ENCODE measurements at places on chromosomes 2 and 18.

DNA sequence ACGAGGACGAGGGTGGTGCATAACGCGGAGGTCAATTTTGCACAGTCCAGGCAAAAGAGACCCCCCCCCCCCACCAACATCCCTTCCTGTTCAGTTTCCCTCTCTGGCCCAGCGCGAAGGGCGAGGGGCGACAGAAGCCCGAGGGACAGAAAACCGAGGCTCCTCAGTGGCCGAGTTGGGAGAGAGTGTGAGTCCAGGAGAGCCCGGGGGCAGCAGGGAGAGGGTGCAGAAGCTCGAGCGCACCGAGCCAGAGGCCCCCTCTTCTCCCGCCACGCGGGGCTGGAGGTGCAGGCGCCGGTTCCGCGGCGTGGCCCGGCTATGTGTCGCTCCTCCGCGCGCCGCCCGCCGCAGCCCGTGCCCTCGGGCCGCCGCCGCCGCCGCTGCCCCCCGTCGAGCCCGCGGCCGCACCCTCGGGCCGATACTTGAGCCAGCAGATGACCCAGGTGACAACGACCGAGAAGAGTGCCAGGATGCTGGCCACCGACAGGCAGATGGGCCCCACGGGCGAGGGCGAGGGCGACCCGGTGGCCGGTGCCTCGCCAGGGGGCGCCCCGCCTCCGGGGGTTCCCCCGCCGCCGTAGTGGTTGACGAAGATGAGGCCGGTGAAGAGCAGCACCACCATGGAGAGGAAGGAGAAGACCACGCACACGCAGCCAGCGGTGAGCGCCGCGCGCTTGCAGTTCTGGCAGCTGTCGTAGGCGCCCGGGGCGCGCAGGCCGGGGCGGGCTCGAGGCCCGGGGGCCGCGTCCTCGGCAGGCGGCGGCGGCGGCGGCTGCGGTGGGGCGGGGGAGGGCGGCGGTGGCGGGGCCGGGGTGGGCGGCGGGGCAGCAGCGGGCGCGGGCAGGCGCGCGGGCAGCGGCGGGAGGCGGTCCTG lies 20.2 kb upstream of the PAX3 start:
- DNase-seq: no peak

DNA sequence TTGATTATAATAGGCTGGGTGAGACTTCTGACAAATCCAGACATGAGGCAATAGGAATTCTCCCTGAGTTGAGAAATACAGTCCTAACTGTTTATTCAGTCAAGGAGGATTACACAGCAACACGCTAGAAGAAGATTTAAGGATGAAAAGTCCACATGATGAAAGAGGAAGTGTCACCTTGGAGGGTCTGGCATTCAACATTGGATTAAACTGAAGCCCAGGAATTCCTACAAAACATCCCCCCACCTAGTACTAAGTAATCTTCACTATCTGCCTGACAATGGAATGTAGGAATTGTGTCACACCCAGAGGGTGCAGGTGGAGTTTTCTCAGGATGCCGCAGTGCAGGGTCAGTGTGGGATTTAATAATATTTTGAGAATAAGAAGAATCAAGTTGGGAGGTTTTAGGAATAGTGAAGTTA lies 142.4 kb downstream of the SOCS6 start:
- DNase-seq: no peak

DNA sequence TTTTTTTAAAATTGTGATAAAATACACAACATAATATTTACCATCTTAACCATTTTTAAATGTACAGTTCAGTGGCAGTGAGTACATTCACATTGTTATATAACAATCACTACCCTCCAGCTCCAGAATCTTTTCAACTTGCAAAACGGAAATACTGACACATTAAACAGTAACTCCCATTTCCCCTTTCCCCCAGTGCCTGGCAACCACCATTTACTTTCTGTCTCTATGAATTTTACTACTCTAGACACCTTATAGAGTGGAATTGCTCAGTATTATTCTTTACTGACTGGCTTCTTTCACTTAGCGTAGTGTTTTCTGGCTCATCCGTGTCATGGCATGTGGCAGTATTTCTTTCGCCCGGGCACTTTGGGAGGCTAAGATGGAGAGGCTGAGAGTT lies 32.6 kb downstream of the FASTKD2 start:
- DNase-seq: no peak

DNA sequence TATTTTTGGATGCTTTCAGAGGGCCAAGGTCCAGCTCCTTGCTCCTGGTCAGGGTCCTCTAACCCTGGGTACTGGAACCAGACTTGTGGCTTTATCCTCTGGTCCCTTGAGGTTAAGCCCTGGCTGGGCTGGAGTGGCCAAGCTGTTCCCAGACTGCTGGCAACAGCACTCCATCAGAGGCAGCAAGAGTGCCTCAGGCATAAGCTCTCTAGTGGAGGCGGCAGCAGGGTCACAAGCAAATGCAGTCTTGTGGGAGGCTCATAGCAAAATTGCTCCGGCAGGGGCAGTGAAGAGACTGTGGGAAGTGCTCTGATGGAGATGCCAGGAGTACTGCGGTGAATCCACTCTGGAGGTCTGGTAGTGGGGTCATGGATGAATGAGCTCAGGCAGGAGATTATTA lies 128.9 kb upstream of the OTOS start:
- no peak for DNase-seq

DNA sequence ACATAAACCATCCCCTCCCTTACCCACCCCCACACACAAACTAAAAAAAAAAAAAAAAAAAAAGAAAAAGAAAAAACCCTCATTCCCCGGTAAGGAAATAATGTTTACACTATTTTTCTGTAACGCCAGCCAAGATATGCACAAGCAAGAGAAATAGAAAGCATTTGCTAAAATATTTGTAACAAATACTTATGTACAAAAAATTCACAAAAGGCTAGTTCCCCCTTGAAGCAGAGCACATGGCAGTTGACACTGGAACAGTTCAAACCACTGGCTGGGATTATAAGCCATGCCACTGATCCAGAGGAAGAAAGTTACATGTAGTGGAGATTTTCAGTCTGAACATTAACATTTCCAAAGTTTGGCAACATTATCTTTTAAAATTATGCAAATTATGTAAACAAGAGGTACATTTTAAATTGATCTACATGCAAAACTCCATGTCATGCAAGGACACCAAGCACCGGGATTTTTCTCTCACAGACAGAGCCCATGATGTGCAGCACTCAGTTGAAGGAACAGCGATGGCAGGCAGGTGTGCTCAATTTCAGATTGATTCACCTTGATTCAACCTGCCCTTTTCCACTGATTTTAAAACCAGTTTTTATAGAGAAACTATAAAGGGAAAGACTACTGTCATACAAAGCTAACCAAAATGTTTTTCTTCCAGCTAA lies 21.4 kb downstream of the PNO1 start:
- DNase-seq: no peak

GRCh38 chr18:69648486-69648885 lies 247.8 kb downstream of the DOK6 start:
- no peak for DNase-seq

GRCh38 chr2:39618736-39619135 lies 47.0 kb upstream of the TMEM178A start:
- DNase-seq: no peak

- no peak for DNase-seq
Observed at GRCh38 chr2:238370823-238371372, 50.6 kb downstream of the TRAF3IP1 start.

GRCh38 chr2:168601741-168602140 lies 145.7 kb downstream of the CERS6 start:
- no peak for DNase-seq

DNA sequence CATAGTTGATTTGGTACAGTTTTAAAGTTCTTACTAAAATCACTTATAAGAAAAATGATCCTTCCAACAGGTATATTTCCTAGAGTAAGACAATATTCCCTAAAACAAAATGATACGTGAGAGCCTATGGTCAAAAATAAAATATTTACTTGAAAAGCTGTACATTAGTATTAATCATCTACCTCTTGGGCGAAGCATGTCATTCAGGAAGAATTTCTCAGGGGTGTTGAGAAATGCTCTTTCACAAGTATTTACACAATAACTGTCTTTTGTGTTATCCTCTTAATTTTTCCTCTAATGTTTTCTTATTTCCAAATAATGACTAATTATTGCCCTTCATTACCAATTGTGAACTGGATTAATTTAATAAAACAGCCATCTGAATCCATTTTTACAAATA lies 466.3 kb downstream of the SATB2 start:
- no peak for DNase-seq

GRCh38 chr2:20108655-20109396 lies 57.4 kb upstream of the LAPTM4A start:
- DNase-seq: no peak

- no peak for DNase-seq
Observed at GRCh38 chr2:287911-288757, at the start of gene ALKAL2. TSS of gene ALKAL2 (minus strand) at chr2:288091. CDS start at chr2:287835, 256 bp downstream.

Measured in stimulated activated CD8-positive, alpha-beta memory T cell treated with anti-CD3 and anti-CD28 coated beads, Interleukin-7, amount 100 ng/mL, for 48 hours (primary cell).